ENCODE measurements at places on chromosomes 1 and 21.

DNA sequence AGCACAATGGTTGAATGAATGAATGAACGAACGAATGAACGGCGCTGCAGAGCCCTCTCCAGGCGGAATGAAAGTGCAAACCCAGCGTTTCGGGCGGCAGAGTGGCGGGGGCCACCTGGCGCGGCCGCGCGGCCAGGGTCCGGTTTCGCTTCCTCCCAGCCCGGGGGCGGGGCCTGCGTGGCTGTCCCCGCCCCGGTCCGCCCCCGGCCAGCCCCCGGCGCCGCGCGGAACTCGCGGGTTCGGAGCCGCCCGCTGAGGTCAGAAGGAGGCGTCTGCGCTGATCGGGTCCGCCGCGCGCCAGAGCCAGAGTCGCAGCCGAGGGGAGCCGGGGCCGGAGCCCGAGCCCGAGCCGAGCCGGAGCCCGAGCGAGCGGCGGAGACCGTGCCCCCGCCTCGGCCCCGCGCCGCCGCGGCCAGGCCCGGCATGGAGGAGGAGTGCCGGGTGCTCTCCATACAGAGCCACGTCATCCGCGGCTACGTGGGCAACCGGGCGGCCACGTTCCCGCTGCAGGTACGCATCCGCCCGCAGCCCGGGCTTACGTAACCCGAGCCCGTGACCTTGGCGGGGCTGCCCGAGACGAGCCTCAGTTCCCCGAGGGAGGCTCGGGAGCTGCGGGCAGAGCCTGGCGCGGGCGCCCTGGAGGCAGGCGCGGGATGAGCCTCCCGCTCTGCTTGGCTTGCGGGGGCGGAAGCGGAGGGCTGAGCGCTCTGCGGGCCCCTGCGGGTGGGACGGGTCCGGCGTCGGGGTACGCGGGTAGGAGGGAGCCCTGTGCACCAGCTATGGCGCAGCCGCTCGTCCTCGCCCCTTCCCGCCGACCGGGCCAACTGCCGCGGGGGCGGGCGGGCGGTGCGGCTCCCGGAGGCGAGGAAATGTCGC is at the start of gene PDXK:
Gene PDXK, plus strand, starts transcription at position 258 of the 876 bp plus-strand sequence. Its CDS starts 166 bp downstream, at position 424.
- DNase-seq: peak; percentile 92

GRCh38 chr1:156214024-156214748 is 1.4 kb downstream of the PMF1 start:
- no peak for DNase-seq

DNA sequence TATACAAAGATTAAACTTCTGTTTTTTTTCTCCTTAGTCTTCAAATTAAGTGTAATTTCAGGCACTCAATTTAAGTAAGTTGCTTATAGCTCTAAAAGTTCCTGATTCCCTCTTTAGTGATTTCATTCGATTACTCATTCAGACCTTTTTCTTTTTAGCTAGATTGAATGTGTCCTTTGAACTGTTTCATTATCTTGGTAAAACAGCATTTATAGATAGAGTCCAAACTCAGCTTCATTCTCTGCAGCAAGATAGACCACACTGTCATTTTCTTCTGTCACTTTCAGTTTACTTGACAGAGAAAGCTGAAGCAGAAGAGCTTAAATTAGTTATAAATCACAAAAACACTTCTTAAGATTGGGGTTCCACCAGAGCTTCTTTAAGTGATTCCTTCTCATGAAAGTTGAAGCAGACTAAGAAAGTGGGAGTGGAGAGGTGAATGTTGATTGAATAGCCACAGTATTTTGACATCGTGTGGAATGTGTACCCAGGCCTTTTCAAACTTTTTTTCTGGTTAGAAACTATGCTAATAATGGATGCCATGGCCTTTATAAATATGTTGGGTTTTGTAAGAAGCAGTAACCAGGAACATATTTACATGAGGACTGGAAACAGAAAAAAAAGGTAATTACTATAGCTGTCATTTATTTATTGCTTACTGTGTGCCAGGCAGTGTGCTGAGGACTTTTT is 52.2 kb downstream of the ZBTB40 start:
- DNase-seq: no peak

DNA sequence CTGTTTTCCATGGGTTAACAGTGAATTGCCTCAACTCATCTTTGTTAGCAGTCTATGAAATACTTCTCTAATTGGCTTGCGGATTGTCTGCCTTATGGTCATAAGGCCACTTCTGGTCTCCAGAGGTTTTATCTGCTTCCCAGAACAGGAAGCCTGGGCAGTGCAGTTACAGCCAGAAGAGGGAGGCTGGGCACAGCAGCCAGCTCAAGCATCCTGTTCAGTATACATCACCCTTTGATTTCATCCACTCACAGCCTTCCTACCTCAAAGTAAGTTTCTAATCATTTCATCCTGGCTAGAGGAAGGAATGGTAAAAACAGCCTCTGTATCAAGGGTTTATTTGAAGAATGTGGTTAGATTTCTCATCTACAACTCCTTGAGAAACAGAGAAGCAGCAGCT is 311.5 kb upstream of the DEPDC1 start:
- no peak for DNase-seq

DNA sequence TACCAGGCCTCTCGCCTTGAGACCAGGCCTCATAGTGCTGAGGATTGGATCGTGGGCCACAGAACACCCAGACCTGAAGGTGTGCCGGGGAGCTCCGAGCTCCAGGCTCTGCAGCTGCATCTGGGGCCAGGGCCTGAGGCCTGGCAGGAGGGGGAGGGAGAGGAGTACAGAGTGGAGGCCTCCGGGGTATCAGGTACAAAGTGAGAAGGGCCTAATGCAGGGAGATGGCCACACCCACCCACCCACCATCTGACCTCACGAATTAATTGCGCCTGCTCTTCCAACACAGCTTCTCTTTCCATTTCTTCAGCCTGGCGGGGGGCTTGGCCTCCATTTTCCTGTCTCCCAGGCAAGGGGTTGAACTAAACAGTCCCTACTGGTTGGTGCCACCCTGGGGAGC is 99.4 kb upstream of the ARHGEF16 start:
- DNase-seq: no peak
